ENCODE measurements at places on chromosomes 5 and 9. TPM values are rescaled to one million over a fixed set of nuclear protein-coding genes. Genes with fewer than 3 reads are reported as not detected.

PTPN3 gene
- 0.72 TPM for total RNA-seq

POU5F2 gene
- total RNA-seq, result 1.1 TPM

GPR150 gene
- total RNA-seq, result under 0.01 TPM

TXN gene
- 277 TPM for total RNA-seq

TMOD1 gene
- 0.18 TPM for total RNA-seq

LIFR gene
- 10.4 TPM for total RNA-seq

DIAPH1 gene
- 15.8 TPM for total RNA-seq

ZNF366 gene
- not detected for total RNA-seq

OBP2B gene
- not detected for total RNA-seq

SV2C gene
- not detected for total RNA-seq

SPINK4 gene
- not detected for total RNA-seq

TLX3 gene
- total RNA-seq, result not detected

TNFSF8 gene
- not detected for total RNA-seq

PCDHA1 gene
- not detected for total RNA-seq

GRCh38 chr5:36363101-36363500, 61.4 kb upstream of the RANBP3L start:
- DNase-seq, result peak; percentile 43

GRCh38 chr5:98263084-98263483, 510.4 kb upstream of the RGMB start:
- no peak for DNase-seq

DNA sequence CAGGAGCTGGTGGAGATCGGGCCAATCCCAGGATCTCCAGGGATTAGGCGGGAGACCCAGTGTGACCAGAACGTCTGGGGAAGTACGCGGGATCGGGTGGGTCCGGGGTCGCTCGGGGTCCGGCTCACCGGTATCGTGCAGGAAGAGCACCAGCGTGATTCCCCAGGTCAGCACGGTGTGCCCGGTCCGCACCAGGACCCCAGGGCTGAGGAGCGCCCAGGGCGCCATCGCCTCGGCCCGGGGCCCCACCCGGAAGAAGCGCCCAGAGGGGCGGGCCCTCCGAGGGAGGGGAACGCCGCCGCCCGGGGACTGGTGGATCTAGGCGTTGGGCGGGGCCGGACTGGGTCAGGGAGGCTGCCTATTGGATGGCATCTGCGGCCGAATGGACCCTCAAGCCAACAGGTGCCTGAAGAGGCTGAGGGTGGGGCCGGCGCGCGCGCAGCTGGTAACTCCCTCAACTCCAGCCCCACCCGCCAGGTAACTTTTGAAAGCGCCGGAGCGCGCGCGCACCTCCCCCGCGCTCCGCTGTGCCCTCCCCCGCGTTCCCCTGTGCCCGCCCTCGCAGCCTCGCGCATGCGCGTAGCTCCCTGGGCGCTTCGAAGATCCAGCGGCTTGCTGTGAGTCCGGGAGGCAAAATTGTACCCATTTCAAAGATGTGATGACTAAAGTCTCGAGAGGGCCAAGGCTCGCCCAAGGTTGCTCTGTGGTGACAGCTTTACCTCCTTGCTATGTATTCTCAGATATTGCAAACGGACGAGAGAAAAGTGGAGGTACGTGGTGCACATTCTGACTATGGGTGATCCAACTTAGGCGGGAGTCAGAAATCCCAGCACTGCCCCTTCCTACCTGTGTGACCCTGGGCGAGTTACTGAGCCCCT, at the start of gene ZDHHC12:
Gene ZDHHC12 (minus strand): TSS at position 262 of the 878 bp plus-strand sequence. CDS start 34 bp downstream, at position 228.
- peak; percentile 88 for DNase-seq

DNA sequence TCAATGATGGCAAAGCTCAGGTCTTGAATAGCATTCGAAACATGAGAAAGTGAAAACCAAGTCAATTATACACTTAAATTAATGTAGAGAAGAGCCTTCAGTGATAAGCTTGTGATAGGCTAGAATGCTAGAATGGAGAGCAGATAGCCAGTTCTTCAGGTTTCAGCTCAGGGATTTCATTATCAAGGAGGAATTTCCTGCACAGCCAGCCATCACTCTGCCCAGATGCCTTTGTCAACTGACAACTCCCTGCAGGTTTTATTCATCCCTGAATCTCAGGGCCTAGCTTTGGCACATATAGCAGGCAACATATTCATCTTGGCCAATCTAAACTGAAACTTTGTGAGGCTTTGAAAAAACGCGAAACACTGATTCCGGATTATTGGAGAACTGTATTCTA, 199.3 kb upstream of the CDH6 start:
- DNase-seq, result no peak

DNA sequence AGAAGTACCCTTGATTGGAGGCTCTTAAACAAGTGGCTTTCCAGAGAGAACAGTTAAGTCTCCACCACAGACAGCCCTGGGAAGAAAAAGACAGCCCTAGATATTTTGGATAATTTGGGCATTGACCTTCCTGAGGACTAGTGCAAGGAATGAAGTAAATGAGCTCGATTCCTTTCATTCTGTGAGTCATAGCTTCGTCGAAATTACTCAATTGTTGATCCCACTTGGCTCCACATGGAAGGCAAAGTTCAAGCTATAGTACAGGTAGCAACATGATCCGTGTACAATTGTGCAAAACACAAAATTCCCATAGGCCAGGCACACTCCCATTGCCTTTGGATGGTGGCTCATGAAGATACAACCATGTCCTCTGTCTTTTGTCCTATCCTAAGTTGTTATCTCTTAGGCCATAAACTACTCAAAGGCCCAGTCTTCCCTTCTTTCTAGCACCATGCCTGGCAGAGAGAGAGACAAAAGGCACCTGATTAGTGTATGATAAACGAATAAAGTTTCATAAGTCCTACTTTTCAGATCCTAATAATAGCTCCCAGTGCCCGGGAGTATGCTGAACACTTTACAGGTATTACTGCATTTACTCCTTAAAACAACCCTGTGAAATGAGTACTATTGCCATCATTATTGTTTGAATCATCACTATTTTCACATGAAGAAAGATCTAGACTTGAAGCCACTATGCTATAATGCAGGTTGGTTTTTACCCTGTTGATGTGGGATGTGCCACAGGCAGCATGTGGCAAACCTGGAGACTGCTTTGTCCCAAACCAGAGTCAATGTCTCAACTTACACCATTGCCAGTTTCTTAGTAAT, 116.7 kb upstream of the RANBP3L start:
- no peak for DNase-seq

- DNase-seq, result no peak
Observed at GRCh38 chr9:114437401-114437893, 49.7 kb upstream of the AKNA start.

- peak; percentile 45 for DNase-seq
Observed at GRCh38 chr5:136062366-136063274, 33.8 kb downstream of the TGFBI start.

- no peak for DNase-seq
Observed at GRCh38 chr5:154478224-154478565, at the start of gene HAND1. Gene HAND1, minus strand, starts transcription at chr5:154478227. Its CDS starts 219 bp downstream, at chr5:154478008.

GRCh38 chr9:69831611-69832010, 11.0 kb downstream of the CFAP95 start:
- DNase-seq, result no peak

GRCh38 chr9:84111726-84112125, 131.1 kb downstream of the RMI1 start:
- DNase-seq, result no peak

- peak; percentile 20 for DNase-seq
Observed at GRCh38 chr5:150412319-150413175, at the start of gene CD74. Gene CD74, minus strand, starts transcription at chr5:150412910. Its CDS starts 161 bp downstream, at chr5:150412749.

DNA sequence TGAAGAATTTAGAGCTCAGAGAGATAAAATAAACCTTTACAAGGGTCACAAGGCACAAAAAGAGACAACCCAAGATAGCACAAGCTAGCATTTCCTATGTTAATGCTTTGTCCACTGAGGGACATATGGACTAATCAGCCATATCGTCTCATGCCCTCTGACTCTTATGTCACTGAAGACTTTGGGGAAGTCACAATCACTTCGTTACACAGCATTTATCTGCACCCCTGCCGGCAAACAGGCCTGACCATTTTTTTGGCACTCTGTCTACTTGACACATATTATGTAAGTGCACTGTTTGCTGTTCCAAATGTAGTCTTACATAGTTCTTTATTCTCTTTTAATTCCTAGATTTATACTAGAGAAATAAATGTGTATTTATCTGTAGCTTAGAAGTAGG, 13.9 kb upstream of the BNC2 start:
- no peak for DNase-seq

GRCh38 chr9:114004221-114004716, 73.8 kb downstream of the AMBP start:
- no peak for DNase-seq

DNA sequence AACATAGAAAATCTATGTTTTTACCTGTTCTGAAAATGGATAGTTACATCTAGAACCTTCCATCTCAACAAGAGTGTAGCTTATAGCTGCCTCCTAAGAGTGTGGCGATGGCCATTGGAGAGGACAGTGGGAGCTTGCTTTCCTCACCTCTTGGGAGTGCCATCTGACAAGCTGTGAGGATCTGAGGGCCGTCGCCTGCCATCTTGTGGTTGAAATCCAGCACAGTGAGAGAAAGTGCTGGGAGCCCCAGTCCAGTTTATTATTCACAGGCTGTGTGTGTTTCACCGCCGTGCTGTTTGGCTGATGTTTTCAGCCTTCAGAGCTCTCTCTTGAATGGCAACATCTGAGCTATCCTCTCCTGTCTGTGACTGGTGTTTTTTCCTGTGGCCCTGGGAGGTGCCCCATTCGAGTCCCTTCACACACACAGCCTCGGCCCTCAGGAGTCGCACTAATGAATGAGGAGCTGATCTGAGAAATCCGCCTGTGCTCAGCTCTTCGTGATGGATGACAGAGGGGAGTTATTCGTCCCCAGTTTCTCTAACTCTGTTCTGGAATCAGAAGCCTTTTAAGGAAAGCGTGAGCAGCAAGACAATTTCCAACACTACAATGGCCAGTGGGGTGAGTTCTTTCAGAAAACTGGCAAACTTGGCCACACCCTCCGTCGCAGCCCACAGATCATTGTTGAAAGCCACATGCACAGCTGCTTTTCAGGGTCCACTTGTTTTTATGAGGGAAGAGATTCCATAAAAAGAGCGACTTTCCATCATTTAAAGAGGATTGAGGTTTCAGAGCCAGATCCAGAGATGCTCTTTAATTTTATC, 170.3 kb downstream of the PDZD2 start:
- DNase-seq, result peak; percentile 70

GRCh38 chr9:112348257-112349007, 15.0 kb upstream of the PTBP3 start:
- peak; percentile 35 for DNase-seq

GRCh38 chr5:80254767-80255430, 949 bp downstream of the SERINC5 start:
- DNase-seq, result peak; percentile 28

DNA sequence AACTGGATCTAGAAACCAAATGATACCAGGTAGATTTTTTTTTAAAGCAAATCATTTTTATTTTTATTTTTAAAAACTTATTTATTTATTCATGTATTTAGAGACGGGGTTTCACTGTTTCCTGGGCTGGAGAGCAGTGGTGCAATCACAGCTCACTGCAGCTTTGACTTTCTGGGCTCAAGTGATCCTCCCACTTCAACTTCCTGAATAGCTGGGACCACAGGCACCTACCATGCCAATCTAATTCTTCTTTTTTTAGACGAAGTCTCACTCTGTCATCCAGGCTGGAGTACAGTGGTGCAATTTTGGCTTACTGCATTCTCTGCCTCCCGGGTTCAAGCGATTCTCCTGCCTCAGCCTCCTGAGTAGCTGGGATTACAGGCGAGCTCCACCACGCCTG, 41.3 kb upstream of the CDK20 start:
- DNase-seq, result no peak

GRCh38 chr5:92674321-92674720, 906.7 kb downstream of the NR2F1-AS1 start:
- no peak for DNase-seq

DNA sequence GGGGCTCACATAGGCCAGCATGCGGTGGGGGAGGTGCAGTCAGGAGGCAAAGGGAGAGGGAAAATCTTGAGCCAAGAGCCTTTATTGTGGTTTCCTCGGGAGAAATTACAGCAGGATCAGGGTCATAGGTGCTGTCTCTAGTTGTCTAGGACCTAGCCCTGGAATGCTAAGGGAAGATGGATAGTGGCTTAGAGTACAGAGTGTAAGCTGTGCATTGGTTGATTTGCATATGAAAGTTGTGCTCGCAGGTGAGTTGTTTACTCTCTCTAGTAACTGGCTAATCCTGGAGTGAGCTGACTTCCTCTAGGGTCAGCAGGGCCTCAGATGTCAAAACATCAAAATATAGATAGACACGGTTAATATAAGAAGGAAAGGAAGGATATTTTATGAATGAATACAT, 877.7 kb downstream of the TLE4 start:
- no peak for DNase-seq

DNA sequence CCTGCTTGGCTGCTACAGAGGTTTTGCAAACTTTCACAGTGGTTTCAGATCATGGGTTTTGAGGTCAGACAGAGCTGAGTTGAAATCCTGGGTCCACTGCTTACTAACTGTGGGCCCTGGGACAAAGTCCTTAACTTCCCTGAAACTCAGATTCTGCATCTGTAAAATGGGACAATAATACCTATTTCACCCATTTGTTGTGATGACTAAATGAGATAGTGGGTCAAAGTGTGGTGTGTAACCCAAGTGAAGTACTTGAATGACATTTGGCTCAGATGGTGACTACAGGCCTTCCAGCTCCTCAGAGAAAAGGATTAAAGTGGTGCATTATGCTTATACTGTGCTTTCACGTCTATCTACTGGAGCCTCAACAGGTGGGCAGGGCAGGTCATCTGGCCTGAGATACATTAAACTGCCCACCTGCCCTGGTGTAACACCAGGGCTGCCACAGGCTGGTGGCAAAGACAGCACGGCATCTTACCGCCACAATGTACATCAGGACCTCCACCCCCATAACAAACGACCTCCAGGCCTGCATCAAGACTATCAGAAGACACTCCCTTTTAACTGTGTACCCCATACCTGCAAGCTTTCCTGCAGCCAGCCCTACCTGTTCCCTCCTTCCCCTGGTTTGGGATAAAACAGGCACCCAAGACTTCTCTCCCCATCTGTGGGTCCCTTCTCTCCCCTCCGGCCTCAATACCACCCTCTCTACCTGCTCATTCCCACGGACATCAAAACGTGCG, 846 bp upstream of the TRAF1 start:
- no peak for DNase-seq

DNA sequence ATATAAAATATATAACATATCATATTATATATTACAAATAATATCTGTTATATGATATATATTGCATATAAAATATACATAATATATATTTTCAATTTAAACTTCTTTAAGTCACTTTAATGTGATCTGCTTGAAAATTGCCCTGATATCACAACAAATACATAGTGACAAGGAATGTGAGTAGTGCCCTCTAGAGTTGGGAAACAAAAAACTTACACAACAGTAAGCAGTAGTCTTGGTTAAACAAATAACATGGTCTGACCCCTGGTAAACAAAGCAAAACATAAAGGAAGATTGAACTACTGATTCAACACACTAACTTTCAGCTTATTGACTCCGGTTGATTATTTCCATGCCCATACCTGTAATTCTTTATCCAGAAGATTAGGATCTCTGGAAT, 188.3 kb upstream of the NMUR2 start:
- DNase-seq, result no peak

- DNase-seq, result no peak
Observed at GRCh38 chr5:10160241-10160640, 89.4 kb downstream of the ATPSCKMT start.

GRCh38 chr5:88736494-88736893, 146.5 kb downstream of the MEF2C start:
- DNase-seq, result no peak

- no peak for DNase-seq
Observed at GRCh38 chr9:18636781-18637180, 162.8 kb downstream of the ADAMTSL1 start.

All from IMR-90 (cell line).